ENCODE measurements at places on chromosomes 16 and 17.

DNA sequence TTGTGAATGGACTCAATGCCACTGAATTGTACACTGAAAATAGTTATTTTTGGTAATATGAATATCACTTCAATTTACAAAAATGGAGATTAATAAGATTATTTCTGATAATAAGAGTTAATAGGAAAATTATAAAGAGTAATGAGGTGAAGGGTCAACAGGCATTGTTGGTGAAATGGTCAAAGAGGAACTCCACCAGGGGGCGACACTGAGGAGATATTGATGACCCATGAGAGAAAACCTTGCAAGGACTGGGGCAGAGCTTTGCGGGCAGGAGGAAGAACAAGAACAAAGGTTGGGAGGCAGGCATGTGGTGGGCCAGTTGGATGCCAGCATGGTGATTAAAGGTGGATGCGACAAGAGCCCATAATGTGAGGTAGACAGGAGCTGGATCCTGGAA lies 74.0 kb upstream of the XYLT1 start:
- DNase-seq: peak; percentile 47

- no peak for DNase-seq
Measured at GRCh38 chr17:39240631-39241030, 14.9 kb upstream of the STAC2 start.

- no peak for DNase-seq
Measured at GRCh38 chr17:77474292-77474988, 333.7 kb downstream of the SEC14L1 start.

DNA sequence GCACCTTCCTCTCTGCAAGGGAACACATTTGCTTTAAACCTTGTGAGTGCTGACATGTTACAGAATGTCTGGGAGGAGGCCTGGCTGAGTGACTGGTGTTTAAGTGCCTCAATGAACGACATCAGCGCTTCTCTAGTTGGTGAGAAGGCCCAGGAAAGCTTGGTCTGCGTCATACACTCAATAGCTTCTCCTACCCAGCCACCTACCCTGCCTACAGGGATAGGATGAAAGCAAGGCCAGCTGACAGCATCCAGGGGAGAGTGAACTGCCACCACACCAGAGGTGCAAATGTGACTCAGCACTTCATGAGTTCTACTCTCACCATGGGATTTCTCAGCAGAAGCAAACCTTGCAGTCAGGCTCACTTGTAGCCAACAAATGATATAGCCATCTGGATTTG lies 31.7 kb upstream of the CFAP20 start:
- no peak for DNase-seq

GRCh38 chr16:75246504-75247205 lies 4.8 kb downstream of the BCAR1 start:
- no peak for DNase-seq

DNA sequence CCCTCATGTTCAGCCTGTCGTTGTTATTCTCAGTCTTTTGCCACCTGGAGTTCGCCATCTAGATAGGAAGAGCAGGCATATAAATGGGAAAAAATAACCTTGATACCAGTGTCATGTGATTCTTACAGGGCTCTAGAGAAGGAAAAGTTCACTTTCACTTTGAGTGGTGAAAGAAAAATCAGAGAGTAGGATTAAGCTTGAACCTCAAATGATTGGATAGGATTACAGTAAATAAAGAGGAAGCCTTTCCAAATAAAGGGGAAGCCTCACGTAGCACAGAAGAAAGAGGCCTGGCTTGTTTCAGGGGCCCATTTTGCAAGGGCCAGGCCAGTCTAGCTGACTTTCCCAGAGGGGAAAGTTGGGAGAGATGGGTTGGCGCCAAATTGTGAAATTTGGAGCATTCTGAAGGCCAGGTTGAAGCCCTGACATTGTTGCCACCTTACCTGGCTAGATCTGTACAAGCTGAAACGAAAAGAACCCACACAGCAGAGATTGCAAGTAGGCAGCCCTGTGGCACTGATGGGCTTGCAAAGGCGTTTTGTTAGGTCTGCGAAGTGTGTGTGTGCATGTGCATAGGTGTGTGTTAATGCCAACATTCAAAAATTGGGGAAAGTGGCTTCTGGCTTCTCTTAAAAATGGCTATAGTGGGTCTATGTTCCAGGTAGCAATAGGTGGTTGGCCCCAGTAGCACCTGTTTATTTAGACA lies 38.8 kb downstream of the TMC6 start:
- DNase-seq: no peak

GRCh38 chr17:38425744-38426143 lies 2.5 kb upstream of the ARHGAP23 start:
- DNase-seq: no peak

- no peak for DNase-seq
Measured at GRCh38 chr16:81899601-81900000, 111.7 kb downstream of the SDR42E1 start.

GRCh38 chr17:37123941-37124820 lies 175.4 kb downstream of the AATF start:
- no peak for DNase-seq

- DNase-seq: no peak
Measured at GRCh38 chr17:69188064-69188463, 40.6 kb downstream of the ABCA10 start.

DNA sequence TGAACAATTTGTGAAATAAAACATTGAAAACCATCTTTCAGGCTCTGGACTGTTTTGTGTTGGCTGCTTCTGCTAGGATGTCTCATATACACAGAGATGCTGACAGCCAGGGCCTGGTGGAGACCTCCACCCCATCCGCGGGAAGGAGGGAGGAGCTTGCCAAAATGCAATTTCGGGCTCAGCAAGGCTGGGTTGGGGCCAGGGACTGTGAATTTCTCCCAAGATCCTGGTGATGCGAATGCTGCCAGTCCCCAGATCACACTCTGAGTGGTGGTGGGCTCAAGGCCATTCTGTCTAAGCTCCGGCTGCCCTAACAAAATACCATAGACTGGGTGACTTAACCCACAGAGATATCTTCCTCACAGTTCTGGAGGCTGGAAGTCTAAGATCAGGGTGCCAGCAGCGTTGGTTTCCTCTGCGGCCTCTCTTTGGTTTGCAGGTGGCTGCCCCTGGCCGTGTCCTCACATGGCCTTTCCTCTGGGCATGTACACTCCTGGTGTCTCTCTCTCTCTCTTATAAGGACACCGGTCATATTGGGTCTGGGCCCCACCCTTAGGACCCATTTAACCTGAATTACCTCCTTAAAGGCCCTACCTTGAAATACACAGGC lies 89.8 kb downstream of the CRISPLD2 start:
- DNase-seq: no peak

- DNase-seq: no peak
Measured at GRCh38 chr17:59366773-59367656, 35.6 kb downstream of the YPEL2 start.

DNA sequence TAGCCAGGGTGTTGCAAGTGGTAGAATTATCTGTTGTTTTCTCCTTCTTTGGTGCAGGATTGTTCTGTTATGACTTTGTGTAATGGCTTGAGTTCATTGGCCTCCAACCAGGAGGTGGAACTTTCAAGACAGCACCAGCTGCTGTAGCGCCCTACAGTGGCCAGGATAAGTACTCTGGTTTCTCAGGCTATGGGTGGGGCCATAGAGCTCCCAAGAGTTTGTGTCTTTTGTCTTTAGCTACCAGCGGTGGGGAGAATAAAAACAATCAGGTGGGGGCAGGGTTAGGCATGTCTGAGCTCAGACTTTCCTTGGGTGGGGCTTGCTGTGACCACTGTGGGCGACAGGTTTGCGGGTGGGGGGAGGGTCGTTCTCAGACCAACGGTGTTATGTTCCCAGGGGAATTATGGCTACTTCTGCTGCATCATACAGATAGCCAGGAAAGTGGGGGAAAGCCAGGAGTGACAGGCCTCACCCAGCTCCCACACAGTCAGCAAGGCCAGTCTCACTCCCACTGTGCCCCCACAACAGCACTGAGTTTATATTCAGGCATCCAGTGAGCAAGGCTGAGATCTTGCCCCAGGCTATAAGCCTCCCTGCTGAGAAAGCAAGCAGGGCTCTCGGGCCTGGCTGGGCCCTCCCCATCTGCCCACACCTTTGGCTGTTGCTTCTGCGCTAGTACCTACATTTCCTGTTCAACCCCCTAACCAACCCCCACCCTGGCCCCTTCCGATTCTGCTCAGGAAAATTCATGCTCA lies 15.4 kb downstream of the ABCA10 start:
- DNase-seq: no peak

DNA sequence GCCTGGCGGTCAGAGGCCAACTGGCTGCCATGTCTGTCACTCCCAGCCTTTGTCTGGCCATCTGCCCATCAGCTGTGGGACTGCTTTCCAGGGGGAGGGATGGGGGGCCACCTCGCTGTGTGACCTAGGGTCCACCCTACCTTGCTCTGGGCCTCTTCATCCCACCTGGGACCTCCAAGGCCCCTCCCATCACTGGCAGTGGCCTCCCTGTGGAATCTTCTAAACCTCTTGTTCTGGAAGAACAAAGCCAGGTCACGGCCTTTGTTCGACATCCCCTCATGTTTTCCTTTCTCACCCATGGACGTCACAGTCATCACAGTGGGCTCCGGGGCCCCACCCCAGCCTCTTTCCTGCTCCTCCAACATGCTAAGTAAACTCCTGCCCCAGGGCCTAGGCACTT lies 24.0 kb downstream of the SPNS2 start:
- DNase-seq: peak; percentile 40

DNA sequence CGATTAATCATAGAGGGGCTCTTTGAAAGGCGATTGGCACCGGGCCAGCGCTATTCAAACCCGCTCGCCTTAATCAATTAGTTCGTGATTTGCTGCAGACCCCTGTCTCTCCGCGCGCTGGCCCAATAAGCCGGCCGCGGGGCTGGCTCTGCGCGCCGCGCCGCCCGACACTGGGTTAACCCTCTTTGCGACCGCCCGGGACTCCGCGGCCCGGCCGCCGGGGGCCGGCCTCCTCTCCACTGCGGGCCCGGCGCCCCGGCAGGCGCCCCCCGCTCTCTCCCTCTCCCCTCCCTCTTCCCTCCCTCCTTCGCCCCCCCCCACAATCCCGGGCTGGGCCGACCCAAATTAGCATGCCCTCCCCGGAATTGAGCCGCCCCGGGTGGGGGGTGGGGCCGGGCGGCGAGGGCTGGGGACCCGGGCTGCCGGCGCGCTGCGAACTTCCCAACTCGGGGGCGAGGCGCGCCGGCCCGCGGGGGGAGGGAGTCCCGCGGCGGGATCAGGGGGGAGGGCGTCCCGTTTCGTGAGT lies 428 bp upstream of the SALL1 start:
- peak; percentile 97 for DNase-seq

DNA sequence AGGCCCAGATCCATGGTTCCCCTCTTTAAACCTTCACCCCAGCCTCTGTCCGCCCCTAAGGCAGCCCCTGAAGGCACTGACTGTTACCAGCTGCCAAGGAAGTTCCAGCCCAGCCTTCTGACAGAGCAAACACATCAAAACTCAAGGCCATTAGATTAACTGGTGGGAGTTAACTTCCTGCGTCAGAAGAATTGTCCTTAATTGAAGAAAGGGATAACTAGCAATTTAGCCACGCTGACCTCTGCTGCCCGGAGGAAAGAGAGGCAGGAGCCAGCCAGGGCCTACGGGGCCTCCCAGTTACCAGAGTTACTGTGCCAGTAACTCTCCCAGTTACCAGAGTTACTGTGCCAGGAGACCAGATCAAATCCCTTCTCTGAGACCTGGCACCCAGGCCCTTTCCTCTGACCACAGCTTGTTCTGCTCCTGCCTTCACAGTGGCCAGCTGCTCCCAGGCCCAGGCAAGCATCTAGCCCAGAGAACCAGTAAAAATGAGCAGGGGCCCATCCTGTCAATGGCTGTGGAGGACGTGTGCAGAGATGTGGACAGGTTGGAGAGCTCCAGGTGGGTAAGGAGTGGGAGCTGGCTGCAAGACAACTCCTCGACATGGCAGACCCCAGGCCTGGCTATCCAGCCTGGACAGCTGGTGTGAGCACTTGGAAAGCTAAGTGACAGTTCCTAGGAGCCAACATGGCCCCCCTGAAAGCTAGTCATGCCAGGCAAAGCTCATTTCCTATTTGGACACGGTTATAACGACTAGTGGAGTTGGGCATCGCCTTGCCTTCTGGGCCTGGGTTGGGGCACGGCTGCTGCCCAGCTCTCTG lies 2.8 kb upstream of the PITPNM3 start:
- DNase-seq: no peak
